ENCODE measurements at places on chromosomes 7 and 10.
A peak's percentile ranks its signal among the peaks of the same experiment; 100 is the strongest.

DNA sequence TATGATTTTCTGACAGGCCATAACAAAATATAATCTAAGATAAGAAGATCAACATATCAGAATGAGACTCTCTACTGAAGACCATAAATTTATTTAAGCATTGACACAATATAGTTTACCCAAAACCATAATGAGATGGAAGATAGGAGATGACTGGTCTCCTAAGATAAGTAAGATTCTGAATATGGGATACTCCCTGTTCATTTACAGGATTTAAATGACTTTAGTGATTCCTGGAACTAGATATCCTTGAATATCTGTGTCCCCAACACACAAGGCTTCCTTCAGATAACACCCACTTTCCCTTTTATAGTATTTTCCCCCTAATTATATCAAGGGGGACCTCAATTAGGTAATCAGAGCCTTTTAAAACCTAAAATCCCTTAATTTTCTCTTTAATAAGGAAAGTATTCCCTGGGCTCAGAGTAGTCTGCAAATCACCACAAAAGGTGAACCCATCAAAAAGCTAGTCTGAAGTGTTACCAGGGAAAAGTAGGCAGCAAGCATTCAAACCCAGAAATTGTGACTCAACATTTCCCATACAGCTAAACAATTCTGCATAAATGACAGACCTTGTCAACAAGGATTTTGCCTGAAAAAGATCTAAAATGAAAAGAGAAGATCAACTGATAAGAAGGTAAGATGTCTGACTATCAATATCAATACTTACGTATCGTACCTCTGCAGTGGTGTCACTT lies 99.9 kb downstream of the CNOT4 start:
- no peak for DNase-seq

- no peak for DNase-seq
Measured at GRCh38 chr7:38257350-38257677, 16.1 kb downstream of the TARP start.

DNA sequence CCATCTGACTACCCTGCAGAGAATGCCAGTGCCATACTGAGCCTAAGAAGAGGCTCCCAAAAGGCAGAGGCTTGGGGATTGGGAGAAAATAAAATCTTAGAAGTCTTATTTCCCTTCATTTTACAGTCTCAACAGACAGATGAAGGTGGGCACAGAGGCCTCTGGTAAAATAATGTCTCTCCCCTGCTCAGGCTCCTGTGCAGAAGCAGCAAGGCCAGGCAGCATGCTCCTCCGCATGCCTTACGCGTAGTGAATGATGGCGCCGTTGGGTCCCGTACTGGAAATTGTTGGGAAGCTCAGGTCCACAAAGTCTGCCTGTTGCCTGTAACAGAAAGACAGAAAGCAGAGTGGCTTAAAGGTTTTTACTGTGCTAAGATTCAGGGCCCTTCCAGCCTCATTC lies 45.8 kb downstream of the XPNPEP1 start:
- DNase-seq: no peak

GRCh38 chr10:132951926-132952325 lies 9.6 kb upstream of the CFAP46 start:
- DNase-seq: no peak

DNA sequence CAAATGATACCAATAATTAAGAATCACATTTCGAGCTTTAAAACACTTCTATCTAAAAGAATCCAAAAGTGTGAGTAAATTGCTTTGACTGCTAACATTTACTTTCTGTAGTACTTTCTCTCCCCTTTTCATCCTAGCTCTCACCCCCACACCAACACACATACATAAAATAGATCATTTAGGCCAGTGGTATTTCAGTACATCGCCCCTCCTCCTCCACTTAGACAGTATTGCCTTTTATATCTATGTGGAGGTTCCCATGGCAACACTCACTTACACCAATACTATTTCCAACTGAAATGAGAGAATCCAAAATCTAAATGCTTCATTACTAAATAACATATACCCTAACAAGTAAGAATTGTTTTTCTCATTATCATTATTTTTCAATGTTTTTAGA lies 58.9 kb downstream of the HIBADH start:
- no peak for DNase-seq

DNA sequence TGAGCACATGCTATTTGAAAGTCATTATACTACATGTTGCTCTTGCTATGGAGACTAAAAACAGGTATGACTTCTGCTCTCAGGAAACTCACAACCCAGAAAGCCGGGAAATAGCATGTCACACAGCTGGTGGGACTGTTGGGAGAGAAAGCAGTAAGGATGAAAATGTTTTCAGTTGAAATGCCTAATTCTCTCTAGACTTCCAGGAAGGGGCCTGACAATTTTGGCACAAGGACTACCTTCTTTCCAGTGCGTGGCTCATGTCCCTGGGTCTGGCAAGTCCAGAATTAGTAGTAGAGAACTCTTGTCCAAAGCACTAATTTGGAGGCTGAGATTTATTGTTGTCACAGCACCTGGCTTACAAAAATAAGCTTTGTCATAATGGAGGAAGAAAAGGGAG lies 567.6 kb downstream of the LRMDA start:
- no peak for DNase-seq

DNA sequence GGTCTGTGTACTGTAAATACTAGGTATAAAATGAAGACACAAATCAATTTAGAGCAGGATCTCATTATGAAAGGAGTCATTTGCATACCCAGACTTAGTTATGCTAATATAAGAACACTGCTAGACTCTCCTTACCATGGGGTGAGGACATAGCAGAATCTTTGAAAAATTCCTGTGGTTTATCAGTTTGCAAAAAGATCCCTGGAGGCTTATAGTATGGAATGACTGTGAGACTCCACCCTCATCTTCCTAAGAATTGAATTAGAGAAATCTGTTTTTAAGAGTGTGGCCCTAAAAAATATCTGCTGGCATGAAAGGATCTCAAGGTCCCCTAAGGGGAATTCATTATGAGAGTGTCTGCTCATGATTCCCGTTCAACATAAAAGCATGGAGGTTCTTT lies 63.2 kb downstream of the WNT2 start:
- peak; percentile 26 for DNase-seq

- no peak for DNase-seq
Measured at GRCh38 chr10:71771821-71772617, 1.3 kb downstream of the VSIR start.

- no peak for DNase-seq
Measured at GRCh38 chr7:138727336-138728099, 26.4 kb upstream of the SVOPL start.

GRCh38 chr7:136976504-136977251 lies 108.2 kb downstream of the CHRM2 start:
- DNase-seq: no peak

DNA sequence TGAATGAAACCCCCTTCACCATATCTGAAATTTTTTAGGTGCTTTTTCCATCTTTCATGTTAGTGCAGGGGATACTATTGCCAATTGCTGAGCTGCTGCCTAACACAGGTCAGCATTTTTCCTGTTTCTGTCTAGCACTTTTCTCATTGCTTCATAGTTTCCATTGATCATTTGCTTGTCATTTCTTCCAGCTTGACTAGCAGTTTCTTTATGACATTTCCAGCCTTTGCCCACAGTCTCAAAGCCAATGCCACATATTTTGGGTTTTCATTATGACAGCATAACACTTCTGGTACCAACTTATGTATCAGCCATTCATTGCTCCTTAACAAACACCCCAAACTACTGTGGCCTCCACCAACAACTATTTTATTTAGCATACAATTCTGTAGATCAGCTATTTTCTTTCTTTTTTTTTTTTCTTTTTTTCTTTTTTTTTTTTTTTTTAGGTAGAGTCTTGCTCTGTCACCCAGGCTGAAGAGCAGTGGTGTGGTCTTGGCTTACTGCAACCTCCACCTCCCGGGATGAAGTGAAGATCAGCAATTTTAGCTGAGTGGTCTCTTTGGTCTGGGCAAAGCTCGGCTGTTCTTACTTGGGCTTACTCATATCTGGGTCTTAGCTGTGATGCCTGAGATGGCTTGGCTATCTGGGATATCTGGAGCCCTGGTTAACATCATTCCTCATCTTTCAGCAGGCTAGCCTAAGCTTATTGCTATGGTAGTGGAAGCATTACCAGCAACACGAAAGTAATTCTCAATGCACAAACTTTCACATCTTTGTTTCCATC lies 102.3 kb downstream of the EPC1 start:
- DNase-seq: no peak

DNA sequence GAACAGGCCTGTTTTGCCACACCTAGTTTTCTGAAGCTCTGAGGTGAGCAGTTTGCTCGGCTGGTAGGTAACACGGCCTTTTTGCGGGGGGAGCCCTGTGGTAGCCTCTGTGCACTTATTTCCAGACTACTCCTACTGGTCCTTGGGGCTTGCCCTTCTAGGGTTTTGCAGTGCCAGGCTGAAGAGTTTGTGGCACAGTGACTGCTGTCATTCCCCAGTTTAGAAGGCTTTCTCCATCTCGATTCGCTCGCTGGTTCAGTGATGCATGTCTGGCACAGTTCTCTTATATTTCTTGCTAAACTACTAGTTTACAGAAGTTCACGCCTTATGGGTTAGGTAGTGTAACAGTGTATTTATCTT lies 711 bp downstream of the KIF20B start:
- DNase-seq: no peak

DNA sequence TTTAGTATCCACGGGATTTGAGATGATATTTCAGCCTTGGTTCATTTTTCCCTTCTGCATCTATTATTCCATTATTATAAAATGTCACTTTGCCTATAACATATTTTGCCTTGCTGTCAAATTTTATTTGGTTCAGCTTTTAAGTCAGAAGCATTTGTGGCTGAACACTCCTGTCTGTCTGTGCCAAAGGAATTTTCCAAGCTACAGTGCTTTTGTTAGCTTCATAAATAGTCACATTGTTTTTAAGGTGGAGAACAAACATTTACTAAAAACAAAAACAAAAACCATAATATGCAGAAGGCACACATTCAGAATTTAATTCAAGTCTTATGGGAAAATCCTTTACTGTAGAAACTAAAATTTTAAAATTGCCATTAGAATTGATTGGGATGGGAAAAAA lies 33.8 kb upstream of the ELMO1 start:
- no peak for DNase-seq

GRCh38 chr7:77354484-77354883 lies 61.7 kb downstream of the GSAP start:
- DNase-seq: no peak

DNA sequence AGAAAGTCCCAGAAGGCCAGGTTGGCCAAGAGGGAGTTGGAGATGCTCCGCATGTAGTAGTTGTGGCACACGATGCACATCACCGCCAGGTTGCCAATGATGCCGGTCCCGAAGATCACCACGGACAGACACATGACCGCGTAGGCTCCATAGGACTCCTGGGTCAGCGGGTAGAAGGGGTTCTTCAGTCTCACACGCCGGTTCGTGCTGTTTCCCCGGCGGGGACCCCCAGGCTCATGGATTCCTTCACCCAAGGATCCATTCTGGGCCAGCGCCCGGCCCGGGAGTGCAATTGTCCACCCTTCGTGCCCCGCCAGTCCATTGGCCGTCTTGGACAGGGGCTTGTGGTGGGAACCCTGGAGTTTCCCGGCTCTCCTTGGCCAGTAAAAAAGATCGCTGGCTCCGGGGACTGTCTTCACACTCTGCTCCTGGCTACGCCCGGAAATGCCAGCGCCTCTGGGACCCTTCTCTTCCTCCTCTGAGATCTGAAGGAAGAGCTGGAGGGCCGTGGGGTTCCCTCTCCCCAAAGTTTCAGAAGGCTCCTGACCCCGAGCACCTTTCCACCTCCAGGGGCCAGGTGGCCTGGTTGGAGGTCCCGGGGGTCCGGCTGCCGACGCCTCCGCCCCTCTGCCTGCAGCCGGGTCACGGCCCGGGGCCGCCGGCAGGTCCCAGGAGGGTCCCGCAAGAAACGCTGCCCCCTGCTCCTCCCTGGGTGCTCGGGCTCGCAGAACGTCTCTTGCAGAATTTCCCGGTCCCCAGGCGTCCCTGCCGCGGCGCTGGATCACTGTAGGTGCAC lies 1.3 kb downstream of the GPR37 start:
- DNase-seq: no peak

DNA sequence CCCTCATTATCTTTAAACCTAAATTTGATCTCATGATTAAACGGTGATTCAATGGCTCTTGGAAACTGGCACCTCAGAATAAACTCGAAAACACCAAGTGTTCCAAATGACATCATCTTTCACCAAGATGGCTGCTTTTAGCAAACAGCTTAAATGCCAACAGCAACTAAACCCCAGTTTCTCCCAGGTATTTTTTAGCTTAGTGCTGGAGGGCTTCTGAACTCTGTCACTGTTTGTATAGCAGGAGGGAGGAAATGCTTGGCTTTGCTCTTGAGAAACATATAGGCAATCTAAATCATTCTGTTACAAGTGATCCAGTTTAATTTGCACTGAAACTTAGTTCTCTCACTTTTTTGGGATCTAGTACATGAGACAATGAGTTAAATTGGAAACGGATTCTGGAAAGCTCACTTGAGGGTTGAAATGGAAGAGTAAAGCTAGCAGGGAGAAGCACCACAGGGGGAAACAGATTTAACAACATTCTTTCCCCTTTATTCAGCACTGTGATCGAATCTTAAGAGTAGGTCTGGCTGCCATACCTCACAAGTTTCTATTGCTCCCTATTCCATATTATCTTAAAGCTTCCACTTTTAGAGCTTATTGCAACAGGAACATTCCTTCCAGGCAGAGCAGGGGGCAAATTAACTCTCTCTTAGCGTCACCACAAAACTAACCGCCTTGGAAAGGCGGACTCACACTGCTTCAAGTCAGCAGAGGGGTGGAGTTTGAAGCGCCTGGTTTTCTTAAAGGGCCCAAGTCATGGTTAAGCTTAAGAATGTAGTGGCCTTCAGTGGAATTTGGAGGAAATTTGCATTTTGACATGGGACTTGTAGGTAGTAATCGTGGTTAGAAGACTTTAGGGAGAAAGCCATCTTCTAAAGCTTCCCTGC lies 1.8 kb upstream of the CCDC6 start:
- DNase-seq: peak; percentile 95

DNA sequence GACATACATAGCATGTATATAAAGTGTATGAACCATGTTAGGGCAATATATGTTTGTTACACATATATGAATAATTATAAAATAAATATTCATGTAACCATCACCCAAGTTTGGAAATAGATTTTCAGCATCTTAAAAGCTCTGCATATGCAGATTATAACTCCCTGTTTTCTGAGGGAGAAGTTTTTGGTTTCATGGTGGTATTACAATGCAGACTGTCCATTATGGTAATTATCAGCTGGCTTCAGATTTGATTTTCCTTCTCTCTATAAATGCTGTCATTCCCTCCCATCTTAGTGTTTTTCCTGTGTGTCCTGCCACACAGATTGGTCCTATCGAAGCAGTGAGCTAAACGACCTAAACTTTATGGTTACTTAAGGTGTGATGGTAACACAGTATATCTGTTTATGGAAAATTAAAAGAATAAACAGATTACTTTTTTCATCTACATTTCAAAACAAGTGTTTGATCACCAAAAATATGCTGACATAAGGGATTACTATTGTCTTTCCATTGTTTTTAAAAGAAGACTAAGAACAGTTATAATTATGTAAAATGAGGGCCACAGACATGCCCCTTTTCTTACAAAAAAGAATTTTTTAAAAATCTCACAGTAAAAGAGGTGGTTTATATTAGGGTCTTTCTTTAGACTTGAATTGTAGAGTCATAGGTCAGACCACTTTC lies 17.7 kb downstream of the PRPF18 start:
- no peak for DNase-seq
